CD4-positive, alpha-beta T cell (primary cell): ENCODE measurements at places on chromosomes 3 and 15. TPM values are rescaled to one million over a fixed set of nuclear protein-coding genes. Genes with fewer than 3 reads are reported as not detected.
A peak's percentile ranks its signal among the peaks of the same experiment; 100 is the strongest.

GRCh38 chr15:67194171-67195114, 60.0 kb downstream of the AAGAB start:
- no peak for DNase-seq

DNA sequence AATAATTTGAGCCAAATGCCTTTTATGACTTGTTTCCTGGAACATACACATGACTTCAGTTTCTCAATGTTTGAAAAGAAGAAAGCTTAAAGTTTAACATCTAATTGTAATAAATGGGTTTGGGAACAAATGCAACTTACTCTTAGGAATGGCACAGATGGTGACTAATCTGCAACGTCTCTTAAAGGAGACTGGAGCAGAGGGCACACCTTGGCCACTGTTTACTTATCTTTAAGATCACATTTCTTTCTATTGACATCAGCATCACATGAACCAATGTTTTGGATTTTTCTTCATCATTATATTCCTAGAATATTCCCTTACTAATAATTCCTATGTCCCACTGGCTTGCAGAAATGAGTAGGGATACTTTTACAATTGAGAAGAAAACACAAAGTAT, 229.5 kb downstream of the CHL1 start:
- no peak for DNase-seq

- DNase-seq, result no peak
These were observed 44.6 kb upstream of the NEDD4 start for GRCh38 chr15:56038015-56038414.

DNA sequence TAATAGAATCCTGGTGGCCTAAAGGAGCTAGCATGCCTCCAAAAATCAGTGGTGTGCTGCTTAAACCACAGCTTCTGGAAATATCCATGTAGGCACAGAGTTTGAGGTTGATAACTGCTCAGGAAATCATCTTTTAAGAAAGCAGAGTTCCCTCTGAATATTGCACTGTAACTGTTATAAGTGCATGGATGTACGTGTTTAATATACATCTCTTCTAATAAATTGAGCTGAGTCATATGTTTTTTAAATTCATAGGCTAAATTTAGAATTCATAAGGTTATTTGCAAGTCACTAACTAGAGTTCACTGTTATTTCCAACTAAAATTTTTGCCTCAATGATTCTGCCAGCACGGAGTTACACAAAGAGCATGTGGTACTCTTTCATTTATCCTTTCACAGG, 68.9 kb downstream of the MYH15 start:
- no peak for DNase-seq

GRCh38 chr3:134364061-134364935, 9.9 kb downstream of the AMOTL2 start:
- DNase-seq, result no peak

DNA sequence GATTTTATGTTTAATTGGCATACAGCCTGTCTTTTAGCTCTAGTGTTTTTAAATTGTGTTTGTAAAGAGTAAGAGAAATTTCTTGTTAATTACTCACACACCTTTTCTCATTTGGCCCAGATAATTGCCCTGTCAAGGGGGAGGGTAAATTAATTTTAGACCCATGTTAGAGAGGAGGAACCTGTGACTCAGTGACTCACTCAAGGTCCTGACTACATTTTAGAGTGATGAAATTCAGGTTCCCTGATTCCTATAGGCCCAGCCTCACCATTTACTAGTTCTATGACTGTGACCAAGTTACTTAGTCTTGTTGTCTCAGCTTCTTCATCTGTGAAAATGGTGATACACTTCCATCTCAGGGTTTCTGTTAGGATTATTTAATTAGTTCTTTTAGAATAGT, 125.2 kb upstream of the DPH6 start:
- DNase-seq, result no peak

CAND2 gene
- 3.5 TPM for total RNA-seq

BNC1 gene
- not detected for total RNA-seq

WDR93 gene
- total RNA-seq, result not detected

GRCh38 chr3:134839422-134839821, 44.4 kb downstream of the EPHB1 start:
- no peak for DNase-seq

SLC9C1 gene
- total RNA-seq, result not detected

- no peak for DNase-seq
These were observed 12.8 kb upstream of the PDCD7 start for GRCh38 chr15:65146438-65146837.

DNA sequence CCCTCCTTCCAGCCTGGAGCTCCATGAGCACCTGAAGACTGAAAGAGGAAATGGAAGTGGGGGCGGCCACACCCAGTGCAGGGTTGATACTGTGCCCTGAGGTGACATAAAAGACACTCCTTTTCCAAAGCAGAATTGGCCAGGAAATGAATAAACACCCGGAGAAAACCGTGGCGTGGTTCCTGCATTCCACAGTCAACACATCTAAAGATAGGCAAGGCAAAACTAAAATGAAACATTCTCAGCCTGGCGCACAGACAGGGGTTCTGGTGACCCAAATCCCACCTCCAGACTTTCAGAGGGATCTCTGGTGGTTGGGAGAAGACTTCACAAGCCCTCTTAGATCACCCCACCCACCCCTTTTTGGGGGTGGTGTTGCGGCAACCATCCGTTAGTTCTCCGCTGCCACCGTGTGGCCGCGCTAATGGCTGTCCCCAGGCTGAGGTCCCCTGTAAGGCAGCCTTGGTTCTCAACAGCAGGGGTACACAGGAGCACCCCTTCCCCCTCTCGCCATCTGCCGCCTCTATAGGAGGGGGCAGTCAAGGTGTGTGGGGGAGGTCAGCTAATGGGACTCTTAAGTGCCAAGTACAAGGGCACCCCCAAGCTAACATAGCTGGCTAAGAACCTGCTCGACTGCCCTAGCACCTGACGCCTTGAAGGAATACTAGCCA, 2.5 kb upstream of the MST1R start:
- peak; percentile 25 for DNase-seq

DNA sequence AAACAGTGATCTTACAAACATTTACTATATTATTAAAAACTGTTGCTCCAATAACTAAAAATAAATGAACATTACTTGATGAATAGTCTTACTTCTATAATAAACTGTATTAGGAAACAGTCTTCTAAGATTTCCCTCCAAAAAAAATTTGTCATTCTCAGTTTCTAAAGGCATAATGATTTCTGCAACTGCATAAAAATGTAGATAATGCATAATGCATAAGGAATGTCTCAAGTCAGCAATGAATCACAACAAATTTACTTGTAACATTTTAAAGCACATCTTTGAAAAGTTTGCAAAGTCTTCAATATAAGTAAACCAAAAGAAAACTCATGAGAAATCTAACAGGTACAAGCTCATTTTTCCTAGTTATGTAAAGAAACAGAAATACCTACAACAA, 113.5 kb downstream of the VPS13C start:
- DNase-seq, result no peak

LRRC2 gene
- total RNA-seq, result 0.59 TPM
